Smooth muscle cell of the umbilical artery (primary cell): ENCODE measurements at places on chromosomes 16 and 17. TPM values are rescaled to one million over a fixed set of nuclear protein-coding genes. Genes with fewer than 3 reads are reported as not detected.

Gene KRT36
- total RNA-seq, result not detected in 2 replicates

Gene KCNJ12
- 0.89 and 1.5 TPM in 2 replicates for total RNA-seq

Gene RASD1
- 0.83 and 1.8 TPM in 2 replicates for total RNA-seq

Gene HIGD1B
- total RNA-seq, result not detected in 2 replicates

Gene MTSS2
- total RNA-seq, result 11.6 and 21.1 TPM in 2 replicates

Gene NETO2
- total RNA-seq, result 27.3 and 48.1 TPM in 2 replicates

Gene ABCA9
- 1.8 TPM in 2 replicates for total RNA-seq

Gene SEPTIN1
- 0.37 and 0.59 TPM in 2 replicates for total RNA-seq

Gene OR4D1
- total RNA-seq, result not detected in 2 replicates

Gene C1QTNF1
- 271 and 283 TPM in 2 replicates for total RNA-seq

Gene GP1BA
- total RNA-seq, result not detected in 2 replicates

Gene MT1G
- total RNA-seq, result not detected in 2 replicates

Gene IL21R
- total RNA-seq, result 0.30 and 0.32 TPM in 2 replicates

Gene C16orf86
- 2.2 and 5.6 TPM in 2 replicates for total RNA-seq

Gene TBC1D16
- total RNA-seq, result 38.3 and 63.0 TPM in 2 replicates

Gene KRTAP3-2
- total RNA-seq, result not detected in 2 replicates

Gene HOXB8
- total RNA-seq, result under 0.01 and 0.97 TPM in 2 replicates

Gene KRTAP4-8
- total RNA-seq, result not detected in 2 replicates

Gene CSF3
- 2.3 and 3.9 TPM in 2 replicates for total RNA-seq

Gene CDR2L
- 19.9 and 47.2 TPM in 2 replicates for total RNA-seq

Gene TRIM37
- total RNA-seq, result 59.7 and 72.3 TPM in 2 replicates

Gene CIAPIN1
- total RNA-seq, result 40.7 and 44.9 TPM in 2 replicates

Gene KRT33B
- total RNA-seq, result 0.30 and 0.32 TPM in 2 replicates

Gene RAMP2
- not detected in 2 replicates for total RNA-seq

Gene SLC5A11
- total RNA-seq, result not detected in 2 replicates

Gene ACSM2B
- total RNA-seq, result not detected in 2 replicates

Gene FLCN
- total RNA-seq, result 46.7 and 55.5 TPM in 2 replicates

Gene RNF227
- 5.1 and 9.2 TPM in 2 replicates for total RNA-seq

Gene TOX3
- not detected in 2 replicates for total RNA-seq

Gene PRR15L
- total RNA-seq, result not detected in 2 replicates

Gene OTOP3
- total RNA-seq, result not detected in 2 replicates

Gene YBX2
- not detected in 2 replicates for total RNA-seq

Gene NPIPA2
- total RNA-seq, result 0.59 TPM in 1 of 2 replicates, not detected in the other

Gene COG7
- 22.0 and 29.5 TPM in 2 replicates for total RNA-seq

Gene PPP1R27
- total RNA-seq, result 0.09 TPM in 1 of 2 replicates, not detected in the other

Gene HAS3
- 3.9 and 10.1 TPM in 2 replicates for total RNA-seq

Gene CDR2
- 58.8 and 73.5 TPM in 2 replicates for total RNA-seq

Gene TM4SF5
- total RNA-seq, result not detected in 2 replicates
